H1 (cell line): ENCODE measurements at places on chromosomes 6 and 20.

- peaks cover 2% of the 10 kb centered on the region; the same call in 1 of the 2 replicates for H3K4me1 ChIP-seq
- no peak for DNase-seq
- H3K36me3 ChIP-seq = no peaks in the 10 kb centered on the region
- no peak overlapping the region for H3K4me3 ChIP-seq
Measured at GRCh38 chr6:148407372-148407771, 64.7 kb downstream of the SASH1 start.

DNA sequence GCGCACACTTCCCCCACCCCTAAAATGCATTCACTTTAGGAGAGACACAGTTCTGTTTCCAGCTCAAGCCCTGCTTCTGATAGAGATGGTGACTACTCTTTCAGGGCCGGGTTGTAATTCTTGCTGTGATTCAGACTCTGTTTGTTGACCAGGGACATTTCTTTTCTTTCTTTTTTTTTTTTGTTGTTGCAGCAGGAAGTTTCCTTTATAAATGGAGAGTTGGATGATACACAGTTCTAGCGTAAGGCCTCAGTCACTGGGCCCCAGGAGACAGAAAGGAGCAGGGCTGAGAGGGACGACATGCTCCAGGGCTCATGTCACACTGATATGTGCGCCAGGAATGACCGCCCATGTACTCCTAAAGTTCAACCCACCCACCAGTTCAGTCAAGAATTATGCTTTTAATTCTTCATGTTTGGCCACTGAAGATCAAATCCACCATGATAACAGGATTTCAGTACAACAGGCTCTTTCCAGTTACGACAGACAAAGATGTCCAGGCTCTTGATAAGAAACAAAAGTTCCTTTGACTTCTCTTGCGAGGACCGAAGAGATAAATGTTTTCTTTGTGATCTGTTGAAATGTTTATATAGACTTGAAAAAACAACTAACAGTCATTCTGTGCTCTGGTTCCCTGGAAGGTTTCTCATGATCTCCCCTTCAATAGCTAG, 142.5 kb downstream of the CD164 start:
- no peak for DNase-seq
- no peak overlapping the region for H3K27ac ChIP-seq
- H3K4me3 ChIP-seq = no peak overlapping the region
- H3K27me3 ChIP-seq = no peaks in the 10 kb centered on the region

DNA sequence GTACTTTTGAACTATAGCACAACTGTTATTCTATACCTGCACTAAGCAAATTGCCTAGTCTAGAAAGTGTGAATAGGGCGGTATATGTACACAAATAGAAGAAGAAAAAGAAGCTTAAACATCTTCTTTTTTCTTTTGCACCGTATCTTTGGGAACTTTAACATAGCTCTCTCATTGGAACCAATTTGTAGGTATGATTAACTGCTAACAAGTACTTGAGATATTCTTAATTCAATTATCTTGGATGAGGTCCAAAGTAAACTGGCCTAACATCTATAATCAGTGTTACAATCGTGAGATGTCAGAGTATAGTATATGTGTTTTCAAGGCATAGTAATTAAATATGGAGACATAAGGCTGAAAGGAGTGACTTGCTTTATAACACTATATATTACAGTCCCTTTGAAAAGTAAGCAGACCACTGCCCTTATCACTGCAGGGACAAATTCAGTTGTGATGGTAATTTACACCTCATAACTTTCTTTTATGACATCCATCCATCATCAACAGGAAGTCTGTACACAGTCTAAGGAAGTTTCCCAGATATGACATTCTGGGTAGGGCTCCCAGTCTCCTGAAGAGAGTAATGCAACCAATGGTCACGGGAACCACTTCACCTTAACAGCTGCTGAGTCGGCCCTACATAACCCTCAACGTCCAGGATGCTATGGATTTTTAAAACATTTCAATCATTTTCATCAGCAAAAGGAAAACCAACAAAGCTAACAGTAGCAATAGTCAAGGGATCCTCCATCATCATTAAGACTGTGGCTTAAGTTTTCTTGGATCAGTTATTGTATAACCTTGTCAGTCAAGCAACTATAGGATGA, 37.6 kb downstream of the NKAIN2 start:
- H3K4me3 ChIP-seq = no peak overlapping the region
- DNase-seq = no peak
- peaks cover 4% of the 10 kb centered on the region for H3K4me1 ChIP-seq
- H3K36me3 ChIP-seq = no peaks in the 10 kb centered on the region
- no peaks in the 10 kb centered on the region for H3K27me3 ChIP-seq

DNA sequence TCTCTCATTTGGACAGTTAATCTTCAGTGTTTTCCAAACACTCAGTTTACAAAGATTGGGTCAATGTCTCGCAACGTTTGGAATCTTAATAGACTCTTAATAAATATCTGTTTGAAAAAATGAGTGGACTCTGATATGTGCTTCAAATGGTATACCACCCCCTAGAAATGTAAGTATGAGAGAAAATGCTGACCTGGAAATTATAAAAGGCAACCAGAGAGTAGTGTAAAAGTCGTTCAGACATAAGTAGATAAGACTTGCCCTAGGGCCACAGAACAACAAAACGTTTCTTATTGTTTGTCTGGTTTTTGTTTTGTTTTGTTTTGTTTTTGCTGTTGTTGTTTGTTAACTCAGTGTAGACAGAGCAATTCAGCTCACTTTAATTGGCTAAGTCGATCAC, 97.4 kb upstream of the SPTLC3 start:
- no peak overlapping the region for H3K4me3 ChIP-seq
- no peaks in the 10 kb centered on the region for H3K27me3 ChIP-seq
- H3K4me1 ChIP-seq = no peaks in the 10 kb centered on the region
- no peaks in the 10 kb centered on the region for H3K36me3 ChIP-seq
- DNase-seq = no peak

- DNase-seq = no peak
- no peaks in the 10 kb centered on the region for H3K36me3 ChIP-seq
- H3K4me1 ChIP-seq = no peaks in the 10 kb centered on the region
Measured at GRCh38 chr6:51203504-51203903, 384.8 kb downstream of the TFAP2B start.

- no peak overlapping the region for H3K27ac ChIP-seq
- no peaks in the 10 kb centered on the region for H3K36me3 ChIP-seq
- peak; percentile 52 for DNase-seq
- H3K27me3 ChIP-seq = no peaks in the 10 kb centered on the region
Measured at GRCh38 chr20:32344835-32345506, 13.2 kb upstream of the ASXL1 start.

DNA sequence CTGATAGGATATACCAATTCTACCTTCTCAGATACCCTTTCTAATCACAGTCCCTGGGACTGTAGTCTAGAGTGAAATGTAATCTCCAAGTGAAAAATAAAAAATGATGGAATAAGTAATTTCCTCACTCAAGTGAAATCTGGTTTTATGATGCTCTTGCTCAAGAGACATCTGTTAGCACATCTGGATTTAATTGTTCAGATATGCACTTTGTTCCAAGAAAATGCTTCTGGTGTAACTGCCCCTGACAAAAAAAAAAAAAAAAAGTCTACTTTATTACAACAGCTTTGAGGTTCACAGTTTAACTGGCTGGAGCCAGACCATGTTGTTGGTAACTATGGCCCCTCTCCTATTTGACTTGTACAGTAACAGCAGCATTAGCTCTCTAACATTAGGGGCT, 251.8 kb downstream of the BTBD9 start:
- H3K36me3 ChIP-seq = no peaks in the 10 kb centered on the region
- H3K4me3 ChIP-seq = no peak overlapping the region
- H3K27ac ChIP-seq = no peak overlapping the region
- peaks cover 4% of the 10 kb centered on the region; the same call in 1 of the 2 replicates for H3K4me1 ChIP-seq
- DNase-seq = no peak

- H3K4me1 ChIP-seq = no peaks in the 10 kb centered on the region
- no peaks in the 10 kb centered on the region for H3K27me3 ChIP-seq
- H3K27ac ChIP-seq = no peak overlapping the region
- no peak for DNase-seq
- H3K36me3 ChIP-seq = no peaks in the 10 kb centered on the region
Measured at GRCh38 chr6:30378290-30378937, 33.5 kb downstream of the RPP21 start.

DNA sequence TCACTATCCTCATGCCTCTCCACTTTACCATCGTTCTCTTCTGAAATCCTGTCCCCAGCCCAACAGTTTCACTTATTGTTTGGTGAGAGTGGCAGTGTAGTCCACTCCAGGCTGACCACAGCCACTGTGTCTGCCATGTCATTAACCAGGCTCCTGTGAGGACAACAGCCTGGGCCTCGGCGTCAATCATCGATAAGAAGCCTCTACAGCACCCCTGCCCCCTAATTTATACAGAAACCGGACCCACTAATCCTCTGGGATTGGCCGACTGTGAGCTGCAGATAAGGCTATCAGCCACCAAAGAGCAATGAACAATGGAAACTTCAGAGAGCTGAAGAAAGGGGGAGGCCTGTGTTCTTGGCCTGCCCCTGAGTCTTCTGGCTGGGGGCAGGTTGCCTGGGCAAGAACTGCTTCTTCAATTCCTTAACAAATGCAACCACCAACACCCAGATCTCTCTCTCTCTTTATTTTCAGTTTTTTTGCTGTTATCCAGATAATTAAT, 3.4 kb downstream of the EGFL8 start:
- H3K27me3 ChIP-seq = no peaks in the 10 kb centered on the region
- no peak overlapping the region for H3K4me3 ChIP-seq
- H3K4me1 ChIP-seq = peaks cover 3% of the 10 kb centered on the region; the same call in 1 of the 2 replicates

DNA sequence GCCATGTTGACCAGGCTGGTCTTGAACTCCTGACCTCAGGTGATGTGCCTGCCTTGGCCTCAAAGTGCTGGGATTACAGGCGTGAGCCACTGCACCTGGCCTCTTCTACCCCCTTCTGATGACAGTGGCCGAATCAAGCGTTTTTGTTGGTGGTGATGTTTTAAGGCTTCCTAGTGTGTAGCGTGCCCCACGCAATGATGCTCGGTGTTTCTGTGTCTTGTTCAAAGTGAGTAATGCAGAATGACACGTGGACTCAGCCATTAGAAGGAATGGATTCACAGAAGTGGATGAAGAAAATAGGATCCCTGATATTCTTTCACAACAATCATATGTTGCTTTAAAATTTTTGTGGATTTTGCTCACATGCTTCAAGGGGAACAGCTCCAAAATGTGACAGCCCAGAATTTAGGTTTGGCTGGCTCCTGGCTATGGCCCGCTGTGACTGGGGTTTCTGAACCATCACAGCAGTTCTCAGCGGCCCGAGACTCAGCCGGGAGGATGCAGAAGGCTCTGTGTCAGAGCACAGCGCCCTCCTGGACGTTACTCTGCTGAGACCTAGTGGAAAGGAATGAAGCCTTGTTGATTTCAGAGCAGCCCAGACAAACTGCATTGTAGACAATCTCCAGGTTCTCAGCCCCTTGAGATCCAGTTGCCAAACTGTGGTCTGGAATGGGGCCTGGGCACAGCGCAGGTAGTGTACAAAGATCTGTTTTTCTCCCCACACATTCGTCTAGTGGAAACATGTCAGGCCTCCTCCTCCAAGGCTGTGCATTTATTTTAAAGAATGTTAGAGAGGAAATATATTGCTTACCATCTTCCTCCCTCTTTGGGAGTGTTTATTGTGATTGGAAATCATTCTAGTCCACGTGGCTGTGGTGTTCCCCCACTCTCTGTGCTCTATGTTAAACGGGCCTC, 57.6 kb upstream of the TIAM2 start:
- no peak overlapping the region for H3K4me3 ChIP-seq
- H3K36me3 ChIP-seq = no peaks in the 10 kb centered on the region
- peaks cover 2% of the 10 kb centered on the region for H3K4me1 ChIP-seq

- H3K4me1 ChIP-seq = no peaks in the 10 kb centered on the region
- DNase-seq = no peak
- no peak overlapping the region for H3K27ac ChIP-seq
- no peaks in the 10 kb centered on the region for H3K27me3 ChIP-seq
Measured at GRCh38 chr6:91142154-91142553, 555.3 kb upstream of the MAP3K7 start.

DNA sequence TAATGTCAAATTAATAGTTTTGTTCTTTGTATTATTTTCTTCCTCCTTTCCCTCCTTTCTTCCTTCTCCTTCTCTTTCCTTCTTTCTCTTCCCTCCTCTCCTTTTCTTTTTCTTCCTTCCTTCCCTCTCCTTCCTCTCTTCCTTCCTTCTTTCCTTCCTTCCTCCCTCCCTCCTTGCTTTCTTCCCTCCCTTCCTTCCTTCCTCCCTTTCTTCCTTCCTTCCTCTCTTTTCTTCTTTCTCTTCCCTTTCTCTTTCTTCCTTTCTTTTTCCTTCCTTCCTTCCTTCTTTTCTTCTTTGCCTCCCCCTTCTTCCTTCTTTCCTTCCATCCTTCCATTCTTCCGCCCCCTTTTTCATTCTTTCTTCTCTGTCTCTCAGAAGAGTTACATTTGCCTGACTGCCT, 518.2 kb upstream of the ID4 start:
- H3K36me3 ChIP-seq = no peaks in the 10 kb centered on the region
- peaks cover 2% of the 10 kb centered on the region; the same call in 1 of the 2 replicates for H3K27me3 ChIP-seq
- no peaks in the 10 kb centered on the region for H3K4me1 ChIP-seq
- DNase-seq = no peak

DNA sequence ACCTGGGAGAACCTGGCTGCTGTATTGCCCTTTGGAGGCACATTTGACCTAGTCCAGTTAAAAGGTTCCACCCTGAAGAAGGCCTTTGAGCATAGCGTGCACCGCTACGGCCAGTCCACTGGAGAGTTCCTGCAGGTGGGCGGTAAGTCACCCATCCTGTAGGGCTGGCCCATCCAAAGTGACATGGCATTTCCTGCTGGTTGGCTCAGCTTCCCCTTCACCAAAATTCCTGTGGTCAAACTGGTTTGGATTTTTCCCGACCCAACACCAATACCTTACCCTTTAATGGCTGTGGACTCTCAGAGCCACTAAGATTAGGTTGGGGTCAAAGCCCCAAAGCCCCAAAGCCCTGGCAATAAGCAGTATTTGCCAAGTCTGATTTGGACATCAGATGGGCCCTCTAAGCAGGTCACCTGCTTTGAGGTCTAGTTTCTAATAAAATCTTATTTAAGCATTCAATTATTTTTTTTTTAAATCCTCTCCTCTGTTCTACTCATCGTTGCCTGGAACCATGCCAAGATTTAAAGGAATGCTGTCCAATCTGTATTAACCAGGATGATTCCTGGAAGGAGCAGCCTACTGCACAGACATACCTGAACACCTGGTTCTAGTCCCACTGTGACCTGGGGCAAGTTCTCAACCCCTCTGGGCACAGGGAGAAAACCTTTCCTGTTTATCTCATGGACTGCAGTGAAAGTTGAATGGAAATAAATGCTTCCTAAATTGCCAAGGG, 40.8 kb downstream of the NT5E start:
- peak; percentile 16 for DNase-seq
- no peaks in the 10 kb centered on the region for H3K36me3 ChIP-seq
- H3K4me3 ChIP-seq = no peak overlapping the region
- no peak overlapping the region for H3K27ac ChIP-seq
- H3K27me3 ChIP-seq = no peaks in the 10 kb centered on the region
- H3K4me1 ChIP-seq = no peaks in the 10 kb centered on the region

- H3K4me3 ChIP-seq = no peak overlapping the region
- no peak overlapping the region for H3K27ac ChIP-seq
- DNase-seq = no peak
- no peaks in the 10 kb centered on the region for H3K36me3 ChIP-seq
- H3K27me3 ChIP-seq = no peaks in the 10 kb centered on the region
Measured at GRCh38 chr6:84546427-84546914, 217.9 kb downstream of the TBX18 start.
